Cardiac septum (tissue), 1 donor: ENCODE measurements at places on chromosomes 16 and 17.
A peak's percentile ranks its signal among the peaks of the same experiment; 100 is the strongest.

GRCh38 chr16:67150047-67150832 lies 558 bp downstream of the B3GNT9 start:
- DNase-seq, result no peak

DNA sequence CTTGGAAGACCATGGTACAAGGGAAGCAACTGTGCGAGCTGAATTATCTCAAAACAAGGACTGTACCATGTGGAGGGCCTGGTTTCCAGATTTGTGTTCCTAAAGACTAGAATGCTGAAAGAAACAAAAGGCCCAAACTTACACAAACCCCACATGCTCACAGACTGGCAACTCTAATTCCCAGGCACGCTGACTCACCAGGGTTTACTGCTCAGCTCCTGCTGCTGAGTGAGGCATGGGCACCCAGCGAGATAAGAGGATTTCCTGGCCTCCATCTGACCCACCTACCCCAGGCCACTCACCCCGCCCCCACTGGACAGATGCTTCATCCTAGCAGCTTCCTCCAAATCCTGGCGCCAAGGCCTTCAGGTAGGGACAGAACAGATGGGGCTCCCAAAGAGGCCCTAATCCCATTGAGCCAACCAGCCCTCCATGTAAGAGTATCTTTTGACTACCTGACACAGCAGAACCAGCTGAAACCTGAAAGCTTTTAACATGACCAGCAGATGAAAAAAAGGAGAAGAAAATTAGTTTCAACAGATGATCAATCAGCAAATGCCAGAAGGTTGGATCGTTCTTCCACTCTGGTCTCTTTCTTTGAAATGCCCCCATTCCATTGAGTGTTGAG lies 33.9 kb downstream of the DCUN1D3 start:
- DNase-seq, result no peak

DNA sequence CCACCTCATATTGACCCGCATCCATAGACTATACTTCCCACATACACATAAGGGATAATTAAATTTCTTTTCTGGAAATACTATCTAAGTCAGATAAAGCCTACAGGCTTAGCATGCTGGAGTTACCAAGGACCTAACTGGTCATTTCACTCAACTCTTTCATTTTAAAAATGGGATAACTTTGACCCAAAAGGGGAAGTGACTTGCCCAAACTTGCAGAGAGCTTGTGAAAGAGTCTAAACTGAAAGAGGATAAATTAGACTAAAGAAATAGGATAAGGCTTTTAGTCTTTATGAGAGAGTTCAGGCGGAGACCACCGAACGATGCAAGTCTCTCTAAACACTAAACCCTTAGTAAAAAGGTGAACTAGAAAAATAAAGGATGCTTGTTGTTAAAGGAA lies 3.9 kb upstream of the KRT33A start:
- DNase-seq, result no peak

- DNase-seq, result no peak
Measured at GRCh38 chr16:48949636-48950035, 332.0 kb downstream of the CBLN1 start.

- DNase-seq, result peak; percentile 39
Measured at GRCh38 chr17:79654350-79654959, 43.6 kb upstream of the RBFOX3 start.

DNA sequence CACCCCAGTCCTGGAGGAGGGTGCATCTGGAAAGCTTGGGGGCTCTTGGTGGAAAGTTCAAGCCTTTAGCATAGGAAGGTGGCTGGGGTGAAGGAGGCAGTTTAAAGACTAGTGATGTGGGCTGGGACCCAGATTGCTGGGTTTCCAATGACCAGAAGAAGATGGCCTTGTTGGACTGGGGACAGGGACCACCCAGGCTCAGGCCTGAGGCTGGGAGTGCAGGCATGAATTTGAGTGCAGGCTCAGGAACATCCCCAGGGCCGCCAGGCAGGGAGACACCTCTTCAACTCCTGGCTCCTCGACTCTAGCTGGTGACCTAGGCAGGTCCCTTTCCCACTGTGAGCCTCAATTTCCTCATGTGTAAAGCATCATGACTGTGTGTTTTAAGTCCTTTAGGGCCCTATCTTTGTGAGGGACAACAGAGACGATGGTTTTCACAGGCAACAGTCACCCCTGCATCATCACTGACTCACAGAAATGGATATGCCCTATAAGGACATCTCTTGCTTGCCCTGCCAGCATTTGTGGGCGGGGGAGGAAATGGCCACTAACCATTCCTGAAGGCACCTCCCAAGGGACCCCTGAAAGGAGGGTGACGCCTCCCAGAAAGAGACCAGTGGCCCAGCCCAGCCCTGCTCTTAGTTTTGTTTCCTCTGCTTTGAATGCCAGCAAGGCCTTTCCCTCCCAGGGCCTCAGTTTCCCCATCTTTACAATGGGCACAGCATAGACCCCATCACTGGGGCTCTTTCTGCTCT lies 11.1 kb downstream of the NLRC5 start:
- peak; percentile 86 for DNase-seq

GRCh38 chr17:32289471-32290070 lies 23.9 kb downstream of the RHBDL3 start:
- no peak for DNase-seq

DNA sequence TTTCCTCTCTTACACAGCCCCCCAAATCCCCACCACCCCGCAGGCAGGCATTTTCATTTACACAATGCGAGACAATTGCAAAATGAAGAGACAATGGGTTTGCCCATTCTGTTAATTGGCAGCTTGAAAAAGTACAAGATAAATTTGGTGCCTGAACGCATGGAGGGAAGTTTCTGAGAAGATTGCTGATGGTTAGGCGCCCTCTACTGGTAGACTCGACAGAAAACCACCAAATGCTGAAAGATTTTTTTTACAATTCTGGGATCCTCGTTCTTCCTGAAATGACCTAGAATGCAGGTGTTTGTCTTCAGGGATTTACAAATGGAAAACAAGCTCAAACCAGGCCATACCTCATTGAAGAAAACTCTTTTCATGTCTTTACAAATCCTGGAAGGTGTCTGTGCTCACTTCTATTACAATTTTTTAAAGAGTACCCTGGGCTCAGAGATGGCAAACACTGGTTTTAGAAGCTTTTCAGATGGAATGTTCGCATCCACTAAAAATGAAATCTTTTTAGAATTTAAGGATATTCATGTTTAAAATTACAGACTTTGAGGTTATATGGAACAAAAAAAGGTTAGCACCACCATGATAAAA lies 338.5 kb downstream of the PMP22 start:
- no peak for DNase-seq

GRCh38 chr16:14356064-14356463 lies 274.0 kb downstream of the PARN start:
- DNase-seq, result no peak

DNA sequence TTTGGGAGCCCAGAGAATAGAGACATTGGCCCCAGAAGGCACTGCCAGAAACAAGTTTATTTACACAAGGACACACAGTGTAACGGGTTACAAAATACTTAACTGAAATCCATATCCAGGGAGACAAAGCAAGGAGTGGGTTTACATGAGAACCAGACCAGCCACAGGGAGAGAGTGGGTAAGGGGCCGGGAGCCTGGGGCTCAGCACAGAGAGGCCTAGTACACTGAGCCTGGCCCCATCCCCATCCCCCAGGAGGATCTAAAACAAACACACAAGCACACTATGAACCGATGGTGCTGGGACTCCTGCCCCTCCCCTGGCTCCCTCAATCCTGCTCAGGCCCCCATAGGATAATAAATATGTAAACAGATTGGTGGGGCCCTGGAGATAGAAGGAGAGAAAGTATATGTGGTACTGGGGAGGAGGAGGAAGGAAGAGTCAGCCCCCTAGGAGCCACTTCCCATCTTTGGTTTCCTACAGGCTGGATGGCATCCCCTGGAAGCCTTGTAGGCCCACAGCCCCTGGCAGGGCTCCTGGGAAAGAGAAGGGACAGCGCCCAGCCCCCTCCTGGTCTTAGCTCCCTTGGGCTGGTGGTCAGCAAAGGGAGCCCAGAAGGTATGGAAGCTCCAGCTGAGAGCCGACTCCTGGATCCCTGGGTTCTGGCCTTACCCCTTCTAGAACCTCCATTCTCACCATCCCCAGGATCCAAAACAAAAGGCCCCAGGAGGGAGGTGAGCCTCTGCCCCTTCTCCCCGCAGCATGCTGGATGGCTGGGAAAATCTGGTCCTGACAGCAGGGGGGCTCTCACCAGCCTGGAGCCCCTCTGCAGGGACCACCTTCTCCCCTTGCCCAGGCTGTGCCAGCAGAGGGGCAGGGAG lies 6.4 kb downstream of the G6PC3 start:
- DNase-seq, result no peak

GRCh38 chr17:2542456-2542855 lies 30.8 kb upstream of the METTL16 start:
- no peak for DNase-seq

DNA sequence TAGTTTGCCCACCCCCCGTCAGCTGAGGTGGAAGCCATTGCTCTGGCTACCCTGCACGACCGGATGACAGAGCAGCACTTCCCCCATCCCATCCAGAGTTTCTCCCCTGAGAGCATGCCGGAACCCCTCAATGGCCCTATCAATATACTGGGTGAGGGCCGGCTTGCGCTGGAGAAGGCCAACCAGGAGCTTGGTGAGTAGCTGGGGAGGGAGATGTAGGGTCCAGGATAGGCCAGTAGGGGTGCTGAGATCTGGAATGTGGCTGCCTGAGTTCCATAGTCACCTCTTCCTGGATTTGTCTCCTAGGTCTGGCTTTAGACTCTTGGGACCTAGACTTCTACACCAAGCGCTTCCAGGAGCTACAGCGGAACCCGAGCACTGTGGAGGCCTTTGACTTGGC lies 6.4 kb downstream of the PFAS start:
- DNase-seq, result no peak

- DNase-seq, result no peak
Measured at GRCh38 chr17:74031316-74032090, 172.0 kb upstream of the RPL38 start.

DNA sequence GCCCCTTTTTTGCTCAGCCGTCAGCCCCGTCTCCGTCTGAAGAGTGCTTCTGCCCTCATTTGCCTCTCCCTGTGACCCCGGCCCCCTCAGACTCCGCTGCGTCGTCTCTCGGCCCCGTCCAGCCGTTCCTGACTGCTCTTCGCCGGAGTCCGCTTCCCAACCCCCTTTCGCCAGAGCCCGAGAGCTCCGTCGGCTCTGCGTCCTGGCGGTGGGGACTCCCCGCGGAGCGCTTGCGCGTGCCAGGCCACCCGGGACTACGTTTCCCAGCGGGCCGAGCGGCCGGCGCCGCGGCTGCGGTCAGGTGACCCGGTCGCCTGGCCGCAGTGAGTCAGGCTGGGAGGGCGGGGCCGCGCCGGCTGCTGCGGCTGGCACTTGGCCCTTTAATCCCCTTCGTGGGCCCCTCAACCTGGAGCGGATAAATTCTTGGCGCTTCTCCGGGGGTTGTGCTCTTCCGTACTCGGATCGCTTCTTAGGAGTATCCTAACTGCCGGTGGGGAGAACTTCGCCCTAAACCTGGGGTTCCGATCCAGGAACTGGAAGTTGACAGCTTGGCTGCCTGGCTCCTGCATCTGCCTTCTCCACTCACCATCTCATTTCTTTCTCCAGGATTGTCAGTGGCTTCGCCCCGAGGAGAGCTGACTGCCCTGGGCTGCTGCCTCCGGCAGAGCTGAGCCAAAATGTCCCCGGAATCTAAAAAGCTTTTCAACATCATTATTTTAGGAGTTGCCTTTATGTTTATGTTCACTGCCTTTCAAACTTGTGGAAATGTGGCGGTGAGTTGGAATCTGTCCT lies at the start of gene MFSD11:
Gene MFSD11, plus strand, starts transcription at position 444 of the 792 bp plus-strand sequence. Its CDS starts 234 bp downstream, at position 678.
- peak; percentile 96 for DNase-seq

- peak; percentile 50 for DNase-seq
Measured at GRCh38 chr16:57603115-57604024, 25.1 kb upstream of the ADGRG1 start.

DNA sequence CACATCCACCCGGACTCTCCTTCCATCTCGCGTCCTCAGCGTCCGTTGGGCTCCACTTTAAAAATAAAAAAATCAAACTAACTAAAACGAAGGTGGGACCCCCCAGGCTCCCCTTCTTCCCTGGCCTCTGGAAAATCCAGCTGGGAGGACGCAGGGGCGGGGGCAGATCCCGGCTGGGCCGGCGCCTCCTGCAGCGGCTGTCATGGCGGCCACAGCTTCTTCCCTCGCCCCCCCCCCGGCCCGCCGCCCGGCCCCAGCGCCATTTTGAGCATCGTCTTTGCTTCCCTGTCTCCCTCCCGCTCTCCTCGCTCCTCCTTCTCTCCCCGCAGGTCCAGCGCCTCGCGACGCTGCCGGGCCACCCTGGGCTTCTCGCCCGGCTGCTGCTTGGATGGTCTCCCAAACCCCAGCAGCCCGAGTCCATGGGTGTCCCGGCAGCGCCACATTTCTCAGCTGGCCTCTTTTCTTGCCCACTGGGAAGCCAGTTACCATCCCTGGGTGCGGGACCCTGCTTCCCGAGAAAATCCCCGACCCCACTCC lies 3.3 kb downstream of the HOXB2 start:
- DNase-seq, result peak; percentile 76

DNA sequence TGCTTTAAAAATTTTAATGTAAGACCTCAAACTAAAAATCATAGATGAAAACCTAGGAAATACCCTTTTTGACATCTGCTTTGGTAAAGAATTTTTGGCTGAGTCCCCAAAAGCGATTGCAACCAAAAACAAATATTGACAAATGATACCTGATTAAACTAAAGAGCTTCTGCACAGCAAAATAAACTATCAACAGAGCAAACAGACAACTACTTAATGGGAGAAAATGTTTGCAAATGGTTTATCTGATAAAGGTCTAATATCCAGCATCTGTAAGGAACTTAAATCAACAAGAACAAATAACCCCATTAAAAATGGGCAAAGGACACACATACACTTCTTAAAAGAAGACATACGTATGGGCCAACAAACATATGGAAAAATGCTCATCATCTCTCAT lies 242.5 kb downstream of the BCAS3 start:
- DNase-seq, result no peak

GRCh38 chr16:17002565-17002964 lies 468.2 kb downstream of the XYLT1 start:
- no peak for DNase-seq

GRCh38 chr17:65071861-65072260 lies 15.3 kb upstream of the GNA13 start:
- no peak for DNase-seq

- no peak for DNase-seq
Measured at GRCh38 chr16:66293207-66293735, 73.2 kb upstream of the CDH5 start.

- no peak for DNase-seq
Measured at GRCh38 chr17:48610282-48611211, at the start of gene HOXB7. Gene HOXB7, minus strand, starts transcription at chr17:48611017. Its CDS starts 99 bp downstream, at chr17:48610918.

DNA sequence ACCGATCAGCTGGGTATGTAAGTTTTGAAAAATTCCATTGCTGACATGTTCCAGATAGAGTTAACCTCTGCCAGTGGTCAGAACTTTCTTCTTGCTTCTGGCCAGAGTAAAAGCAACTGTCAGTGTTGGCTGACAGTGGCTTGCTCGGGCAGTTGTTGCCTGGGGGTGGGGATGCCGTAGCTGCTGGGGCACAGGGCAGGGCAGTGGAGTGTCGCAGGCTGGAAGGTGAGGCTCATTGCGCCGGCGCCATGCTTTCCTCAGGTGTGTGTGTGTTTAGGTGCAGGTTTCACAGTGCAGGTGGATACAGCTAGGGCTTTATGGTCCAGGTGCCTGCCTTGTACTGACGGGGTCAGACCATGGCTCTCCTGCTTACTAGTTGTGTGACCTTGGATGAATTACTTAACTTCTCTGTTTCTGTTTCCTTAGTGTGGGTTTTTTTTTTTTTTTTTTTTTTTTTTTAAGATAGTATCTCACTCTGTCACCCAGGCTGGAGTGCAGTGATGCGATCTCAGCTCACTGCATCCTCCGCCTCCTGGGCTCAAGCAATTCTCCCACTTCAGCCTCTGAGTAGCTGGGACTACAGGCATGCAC lies 156.4 kb downstream of the SNX29 start:
- DNase-seq, result no peak

GRCh38 chr17:68176718-68177117 lies 71.1 kb upstream of the AMZ2 start:
- no peak for DNase-seq
